ENCODE measurements at places on chromosomes 6 and 20.

DNA sequence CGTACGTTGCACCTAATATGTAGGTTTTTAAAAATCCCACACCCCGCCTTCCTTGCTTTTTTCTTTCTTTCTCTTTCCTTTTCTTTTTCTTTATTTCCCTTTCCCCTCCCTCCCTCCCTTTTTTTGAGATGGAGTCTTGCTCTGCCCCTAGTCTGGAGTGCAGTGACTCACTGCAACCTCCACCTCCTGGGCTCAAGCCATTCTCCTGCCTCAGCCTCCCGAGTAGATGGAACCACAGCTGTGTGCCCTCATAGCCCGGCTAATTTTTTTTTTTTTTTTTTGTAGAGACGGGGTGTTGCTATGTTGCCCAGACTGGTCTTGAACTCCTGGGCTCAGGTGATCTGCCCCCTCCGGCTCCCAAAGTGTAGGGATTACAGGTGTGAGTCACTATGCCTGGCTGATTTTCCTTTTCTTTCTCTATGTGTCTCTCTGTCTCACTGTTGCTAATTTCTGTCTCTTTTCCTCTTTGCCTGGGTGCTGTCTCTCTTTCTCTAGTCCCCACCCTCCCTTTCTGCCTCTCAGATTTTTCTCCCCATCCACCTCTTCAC is 61.2 kb downstream of the SRC start:
- DNase-seq: no peak

GRCh38 chr6:82248273-82248735 is 760 bp upstream of the IBTK start:
- DNase-seq: no peak

DNA sequence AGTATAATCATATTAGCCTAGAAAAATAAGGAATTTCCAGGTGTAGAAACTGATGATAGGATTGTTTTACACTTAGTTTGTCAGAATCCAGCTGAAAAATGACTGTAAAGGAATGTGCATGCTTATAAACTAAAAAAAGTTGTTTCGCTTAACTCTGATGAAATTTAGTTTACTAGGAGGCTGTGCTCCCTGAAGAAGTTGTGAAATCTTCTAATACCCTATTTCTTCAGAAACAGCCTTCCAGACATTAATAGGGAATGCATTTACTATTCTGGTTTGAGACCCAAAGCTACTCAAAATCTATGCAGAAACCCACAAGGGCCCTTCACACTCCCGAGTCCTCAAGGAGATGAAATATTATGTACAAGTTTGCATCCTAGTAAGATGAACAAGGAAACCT is 105.5 kb upstream of the SSTR4 start:
- DNase-seq: no peak

DNA sequence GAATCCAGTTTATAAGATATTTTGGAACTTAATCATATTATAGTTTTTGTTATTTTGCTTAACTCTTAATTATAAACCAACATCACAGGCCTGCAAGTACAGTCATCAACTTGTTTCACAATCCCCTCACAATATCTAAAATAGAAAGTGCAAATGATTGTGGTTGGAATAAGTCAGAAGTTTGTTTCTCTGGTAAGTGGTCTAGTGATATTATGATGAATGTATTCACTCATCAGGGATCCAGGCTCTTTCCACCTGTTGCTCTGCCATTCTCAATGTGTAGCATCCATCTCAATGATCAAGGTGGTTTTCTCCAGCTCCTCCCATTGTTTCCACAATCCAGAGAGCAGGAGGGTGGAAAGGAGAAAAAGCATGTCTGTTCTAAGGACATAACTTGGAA is 54.2 kb downstream of the OPN5 start:
- DNase-seq: no peak

DNA sequence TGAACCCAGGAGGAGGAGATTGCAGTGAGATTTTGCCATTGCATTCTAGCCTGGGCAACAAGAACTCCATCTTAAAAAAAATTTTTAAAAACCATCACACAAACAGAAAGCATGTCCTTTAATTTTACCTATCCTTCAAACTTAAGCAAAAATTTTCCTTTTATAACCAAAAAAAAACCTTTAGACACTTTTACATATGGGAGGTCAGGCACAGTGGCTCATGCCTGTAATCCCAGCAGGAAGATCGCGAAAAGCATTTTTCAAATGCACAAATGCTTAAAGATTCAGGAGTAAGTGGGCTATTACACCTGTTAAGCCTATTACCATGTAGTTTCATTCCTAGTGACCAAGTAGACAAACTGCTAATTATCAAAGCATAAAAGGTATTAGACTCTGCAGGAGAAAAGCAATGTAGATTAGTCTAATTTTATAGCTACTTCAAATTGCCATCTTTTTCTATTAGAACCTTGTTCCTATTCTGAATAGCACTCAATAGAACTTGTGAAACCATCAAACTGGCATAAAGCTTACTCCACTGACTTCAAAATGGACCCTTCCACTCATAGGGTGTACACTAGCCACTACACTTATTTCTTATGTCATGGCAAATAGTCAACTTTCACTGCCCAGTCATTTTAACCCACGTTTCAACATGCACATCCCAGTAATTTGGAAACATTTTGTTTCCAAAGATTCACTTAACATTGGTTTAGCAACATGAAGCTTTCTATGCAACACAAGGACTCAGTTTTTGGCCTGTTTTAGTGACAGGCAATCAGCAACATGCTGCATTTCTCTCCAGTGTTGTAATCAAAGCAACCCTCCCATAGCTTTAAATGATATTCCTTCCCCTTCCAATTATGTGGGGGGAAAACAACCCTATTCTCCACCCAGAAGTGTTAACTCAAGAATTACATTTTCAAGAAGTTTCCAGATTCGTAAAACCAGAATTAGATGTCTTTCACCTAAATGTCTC is 4.0 kb downstream of the EEF1A1 start:
- no peak for DNase-seq
